ENCODE measurements at places on chromosomes 11 and 22.

GRCh38 chr11:123197711-123198110 is 2.7 kb upstream of the CLMP start:
- no peak for DNase-seq

DNA sequence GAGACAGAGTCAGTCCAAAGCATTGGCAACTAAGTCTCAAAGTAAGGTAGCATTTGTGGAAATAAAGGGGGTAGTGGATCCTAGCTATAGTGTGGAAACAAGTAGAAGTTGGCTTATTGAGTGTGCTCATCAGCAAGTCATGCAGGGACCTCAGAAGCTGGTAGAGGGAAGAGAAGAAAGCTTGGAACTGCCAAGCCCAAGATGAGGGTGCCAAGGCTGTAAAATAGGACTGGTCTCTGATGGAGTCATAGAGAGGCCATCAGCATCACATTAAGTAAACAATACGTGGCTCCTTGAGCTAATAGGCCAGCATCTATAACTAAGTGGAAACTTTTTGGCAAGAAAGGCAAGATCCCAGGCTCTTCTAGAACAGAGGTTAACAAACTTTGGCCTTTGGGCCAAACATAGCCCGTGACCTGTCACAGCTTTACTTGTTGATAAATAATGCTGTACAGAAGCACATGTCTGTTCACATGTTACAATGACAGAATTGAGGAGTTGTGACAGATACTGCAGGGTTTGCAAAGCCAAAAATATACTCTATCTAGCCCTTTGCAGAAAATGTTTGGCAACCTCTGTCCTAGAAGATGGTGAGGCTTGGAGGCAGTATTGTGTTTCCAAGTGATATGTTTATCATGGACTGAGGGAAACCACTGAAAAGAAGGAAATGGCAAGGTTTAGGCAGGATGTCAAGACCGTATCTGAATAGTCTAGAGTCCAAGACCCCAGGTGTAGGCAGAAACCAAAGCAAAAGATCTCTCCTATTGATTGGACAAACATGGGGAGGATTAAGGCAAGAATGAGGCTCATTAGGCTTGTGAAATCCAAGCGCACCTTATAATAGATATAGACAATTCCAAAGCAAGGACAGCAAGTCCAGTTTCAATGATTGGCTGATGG is 62.5 kb upstream of the CD44 start:
- no peak for DNase-seq

- no peak for DNase-seq
Observed at GRCh38 chr22:28091486-28091885, 172.4 kb upstream of the PITPNB start.

- DNase-seq, result no peak
Observed at GRCh38 chr11:123559523-123559955, 94.9 kb downstream of the SCN3B start.

DNA sequence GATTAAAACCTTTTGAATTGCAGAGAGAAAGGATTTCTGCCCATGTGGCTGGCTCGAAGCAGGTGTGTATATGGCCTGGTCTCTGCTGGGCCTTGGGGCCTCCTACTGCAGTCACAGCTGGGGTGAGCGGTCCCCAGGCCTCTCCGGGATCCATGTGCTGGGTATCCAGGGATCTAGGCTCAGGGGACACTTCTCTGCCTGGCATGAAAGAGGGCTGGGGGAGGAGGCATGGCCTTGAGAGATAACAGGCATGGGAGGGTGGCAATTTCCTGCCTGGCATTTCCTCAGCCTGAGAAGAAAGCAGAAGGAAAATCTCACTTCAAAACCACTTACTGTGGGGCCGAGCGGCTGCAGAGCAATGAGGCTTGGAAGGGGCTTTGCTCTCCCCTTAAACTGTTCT is 20.3 kb upstream of the PARVG start:
- DNase-seq, result no peak

- no peak for DNase-seq
Observed at GRCh38 chr11:34864424-34864823, 51.8 kb downstream of the APIP start.

DNA sequence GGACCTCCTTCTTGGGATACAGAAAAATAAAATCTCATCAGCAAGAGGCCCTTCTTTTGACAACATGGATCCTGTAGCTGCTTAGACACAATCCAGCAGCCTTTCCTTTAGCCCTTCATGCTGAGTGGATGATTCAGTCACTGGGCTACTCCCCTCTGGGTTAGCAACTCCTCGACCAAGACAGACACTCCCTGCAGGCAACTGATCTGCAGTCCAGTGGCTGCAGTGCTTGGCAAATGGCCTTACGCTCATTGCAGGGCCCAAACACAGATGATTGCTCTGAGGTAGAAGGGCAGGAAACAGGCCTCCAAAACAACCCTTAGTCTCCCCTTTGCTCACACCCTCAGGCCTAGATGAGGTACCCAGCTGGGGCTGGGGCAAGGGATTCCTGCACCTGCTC is 73.2 kb upstream of the OPCML start:
- DNase-seq, result no peak

GRCh38 chr22:32395107-32395506 is 16.9 kb downstream of the RTCB start:
- DNase-seq, result no peak

- DNase-seq, result no peak
Observed at GRCh38 chr11:12029738-12030363, 21.4 kb upstream of the DKK3 start.

DNA sequence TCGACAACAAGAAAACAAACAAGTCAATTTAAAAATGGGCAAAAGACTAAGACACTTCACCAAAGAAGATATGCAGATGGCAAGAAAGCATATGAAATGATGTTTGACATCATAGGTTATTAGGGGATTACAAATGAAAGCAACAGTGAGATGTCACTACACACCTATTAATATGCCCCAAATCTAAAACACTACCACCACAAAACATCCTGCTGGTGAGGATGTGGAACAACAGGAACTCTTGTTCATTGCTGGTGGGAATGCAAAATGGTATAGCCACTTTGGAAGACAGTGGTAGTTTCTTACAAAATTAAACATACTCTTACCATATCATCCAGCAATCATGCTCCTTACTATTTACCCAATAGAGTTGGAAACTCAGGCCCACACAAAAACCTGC is 29.0 kb downstream of the PRRG4 start:
- DNase-seq, result no peak

- no peak for DNase-seq
Observed at GRCh38 chr11:62892077-62892922, 11.6 kb downstream of the SLC3A2 start.

- DNase-seq, result no peak
Observed at GRCh38 chr11:30451626-30452025, 128.7 kb downstream of the ARL14EP start.

DNA sequence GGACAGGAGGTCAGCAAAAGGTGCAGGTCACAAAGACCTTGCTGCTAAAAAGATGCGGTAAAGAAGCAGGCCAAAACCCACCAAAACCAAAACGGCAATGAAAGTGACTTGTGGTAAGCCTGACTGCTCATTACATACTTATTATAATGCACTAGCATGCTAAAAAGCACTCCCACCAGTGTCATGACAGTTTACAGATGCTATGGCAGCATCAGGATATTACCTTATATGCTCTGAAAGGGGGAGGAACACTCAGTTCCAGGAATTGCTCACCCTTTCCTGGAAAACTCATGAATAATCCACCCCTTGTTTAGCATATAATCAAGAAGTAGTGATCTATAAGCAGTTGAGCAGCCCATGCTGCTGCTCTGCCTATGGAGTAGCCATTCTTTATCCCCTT is 45.2 kb upstream of the SLC5A12 start:
- no peak for DNase-seq

DNA sequence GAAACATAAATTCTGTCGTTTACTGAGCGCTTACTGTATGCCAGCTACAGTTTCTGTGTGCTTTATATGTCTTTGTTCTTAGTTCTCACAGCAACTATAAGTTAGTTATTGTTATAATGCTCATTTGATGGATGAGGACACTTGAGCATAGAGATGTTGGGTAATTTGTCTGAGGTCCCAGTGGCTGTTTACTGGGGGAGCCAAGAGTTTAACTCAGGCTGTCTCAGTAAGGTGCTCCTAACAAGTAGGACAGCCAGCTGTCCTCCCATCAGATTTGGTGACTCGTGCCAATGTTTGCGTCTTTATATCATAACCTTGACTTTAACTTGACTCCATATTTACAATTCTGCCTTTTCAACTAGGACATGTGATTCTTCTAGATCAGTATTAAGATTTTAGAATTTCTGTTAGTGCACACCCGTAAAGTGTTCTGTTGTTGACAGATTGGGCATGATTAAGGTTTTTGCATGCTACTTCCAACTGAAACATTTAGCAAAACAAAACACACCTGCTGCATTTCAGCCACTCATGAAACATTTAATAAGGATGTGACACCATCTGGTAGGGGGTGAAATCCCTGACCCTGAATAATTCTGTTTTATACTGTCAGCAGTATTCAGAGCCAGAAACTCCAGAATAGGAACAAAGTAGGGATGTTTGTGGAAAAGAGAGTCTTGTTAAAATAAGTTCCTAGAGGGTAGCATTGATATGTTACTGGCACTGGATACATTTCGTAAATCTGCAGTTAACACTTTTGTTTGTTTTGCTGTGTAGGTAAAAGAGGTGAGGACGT is 1.9 kb downstream of the REXO2 start:
- DNase-seq, result no peak

- no peak for DNase-seq
Observed at GRCh38 chr11:68678031-68678441, 6.3 kb upstream of the GAL start.

GRCh38 chr22:28674121-28674563 is 5.5 kb downstream of the TTC28 start:
- DNase-seq, result no peak

GRCh38 chr11:58745705-58746364 is 14.1 kb upstream of the GLYAT start:
- no peak for DNase-seq

- no peak for DNase-seq
Observed at GRCh38 chr11:121829159-121829643, 286.8 kb downstream of the BLID start.

GRCh38 chr11:2691991-2692875 is 7.6 kb downstream of the KCNQ1OT1 start:
- no peak for DNase-seq

DNA sequence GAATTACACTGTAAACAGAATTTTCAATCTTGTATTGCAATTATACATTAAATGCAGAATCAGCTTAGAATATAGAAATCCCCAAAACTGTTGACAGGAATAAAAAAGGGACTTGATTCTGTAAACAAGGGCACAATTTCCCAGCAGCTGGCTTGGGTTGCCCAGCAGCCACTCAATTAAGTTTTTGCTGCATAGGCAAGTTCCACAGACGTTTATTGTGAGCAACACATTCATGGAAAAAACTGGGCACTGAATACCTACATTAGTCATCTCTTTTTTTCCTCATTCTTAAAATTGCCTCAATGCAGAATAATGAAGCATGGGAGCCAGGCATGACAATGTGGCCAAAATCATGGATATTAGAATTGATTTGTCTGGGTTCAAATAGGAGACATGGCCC is 421.8 kb upstream of the ANO5 start:
- no peak for DNase-seq

DNA sequence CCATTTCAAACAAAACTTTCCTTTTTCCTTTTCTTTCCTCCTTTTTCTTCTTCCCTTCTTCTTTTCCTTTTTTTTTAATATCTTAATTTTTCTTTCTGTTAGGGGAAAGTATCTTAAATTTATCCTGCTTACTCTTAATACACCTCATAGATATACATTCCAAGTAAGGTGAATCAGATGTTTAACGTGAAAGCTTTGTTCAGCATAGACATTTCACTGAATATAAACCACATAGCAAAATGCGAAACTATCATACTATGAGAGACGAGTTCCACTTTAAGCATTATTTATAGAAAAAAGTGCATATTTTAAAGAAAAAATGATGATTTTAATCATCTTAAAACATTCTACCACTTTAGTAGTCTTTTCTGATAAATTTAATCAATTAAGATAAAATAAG is 137.8 kb upstream of the MTMR2 start:
- DNase-seq, result no peak

DNA sequence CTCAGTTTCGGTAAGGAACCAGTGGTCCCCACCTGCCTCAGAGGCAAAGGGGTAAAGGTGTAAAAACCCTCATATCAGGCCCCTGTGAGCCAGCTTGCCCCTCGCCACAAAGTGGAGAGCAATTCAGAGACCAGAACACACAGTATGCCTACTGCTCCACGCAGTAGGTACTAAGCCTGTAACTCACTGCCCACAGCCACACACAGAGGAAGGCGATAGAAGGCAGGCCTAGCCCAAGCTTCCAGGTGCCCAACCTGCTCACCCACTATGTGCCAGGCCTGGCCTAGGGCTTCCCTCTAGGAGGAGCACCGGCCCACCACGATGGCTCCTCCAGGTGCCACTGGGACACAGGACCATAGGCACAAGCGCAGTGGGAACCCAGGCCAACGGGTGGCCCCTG is 63.1 kb upstream of the TCF20 start:
- no peak for DNase-seq

DNA sequence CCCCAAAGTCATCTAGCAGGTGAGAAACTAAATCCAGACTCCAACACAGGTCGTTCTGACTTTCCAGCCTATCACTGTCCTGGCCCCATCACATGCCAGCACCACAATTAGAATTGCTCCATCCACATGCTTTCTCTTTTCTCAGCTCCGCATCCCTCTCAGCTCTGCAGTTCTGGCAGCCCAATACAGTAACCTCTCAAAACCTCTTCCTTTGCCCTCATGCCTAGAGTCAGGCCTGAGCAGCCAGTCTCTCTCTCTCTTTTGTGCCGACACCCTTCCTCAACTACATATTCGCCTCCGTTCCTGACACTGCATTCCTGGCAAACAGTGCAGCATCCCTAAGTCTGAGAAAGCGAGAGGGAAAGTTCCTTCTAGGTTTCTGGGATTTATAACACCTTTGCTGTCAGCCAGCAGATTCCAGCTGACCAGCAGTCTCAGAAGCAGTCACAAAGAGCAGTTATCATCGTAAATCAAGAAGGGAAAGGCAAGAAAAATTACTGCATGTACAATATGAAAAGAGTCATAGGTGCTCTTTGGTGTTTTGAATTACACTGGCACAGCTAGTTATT is 258.0 kb downstream of the FAT3 start:
- no peak for DNase-seq

DNA sequence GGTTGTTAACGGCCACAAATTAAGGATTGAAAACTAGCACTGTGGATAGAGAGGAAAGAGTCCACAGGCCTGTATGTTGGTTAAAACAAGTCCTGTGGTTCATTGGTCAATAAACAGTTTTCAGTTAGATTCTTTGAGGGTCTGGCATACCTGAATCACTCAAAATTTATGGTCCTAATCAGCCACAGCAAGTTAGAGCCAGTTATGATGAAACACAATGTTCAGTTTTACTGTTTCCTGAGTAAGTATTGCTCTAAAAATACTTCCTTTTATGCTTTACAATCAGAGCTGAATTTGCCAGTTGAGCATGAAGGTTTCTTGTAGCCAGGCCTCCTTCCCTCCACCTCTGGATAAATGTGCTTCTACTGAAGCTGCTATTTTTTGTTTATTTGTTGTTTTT is 12.9 kb upstream of the CAT start:
- DNase-seq, result no peak

All from stimulated activated CD4-positive, alpha-beta T cell treated with anti-CD3 and anti-CD28 coated beads, Interleukin-12 subunit alpha, Interleukin-12 subunit beta, amount 100 ng/mL, for 48 hours (primary cell).